ENCODE measurements at places on chromosomes 4 and X.

DNA sequence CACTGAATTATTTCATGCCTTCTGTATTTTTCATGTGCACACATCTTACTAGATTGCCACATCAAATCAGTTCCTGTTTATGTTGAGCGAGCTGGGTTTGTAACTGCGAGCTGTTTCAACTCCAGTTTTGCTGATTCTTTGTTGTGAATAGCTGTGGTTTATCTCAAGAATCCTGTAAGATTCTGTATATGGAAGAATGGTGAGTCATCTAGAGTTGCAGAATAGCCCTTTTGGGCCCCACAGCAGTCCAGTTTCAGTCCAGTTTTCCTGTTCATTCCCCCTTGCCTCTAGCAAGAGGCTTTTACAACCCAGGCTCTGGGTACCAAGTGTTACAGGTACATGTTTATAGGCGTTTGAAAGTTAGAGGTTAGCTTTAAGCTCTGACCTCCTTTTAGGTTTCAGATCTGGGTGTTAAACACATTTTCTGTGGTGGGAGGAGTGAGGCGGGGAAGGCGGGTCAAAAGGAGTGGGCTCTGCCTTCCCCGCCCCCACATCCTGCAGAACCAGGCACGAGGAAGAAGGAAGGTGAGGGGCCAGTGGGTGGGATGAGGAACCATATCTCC lies 32.7 kb downstream of the TBC1D14 start:
- DNase-seq, result peak; percentile 42

DNA sequence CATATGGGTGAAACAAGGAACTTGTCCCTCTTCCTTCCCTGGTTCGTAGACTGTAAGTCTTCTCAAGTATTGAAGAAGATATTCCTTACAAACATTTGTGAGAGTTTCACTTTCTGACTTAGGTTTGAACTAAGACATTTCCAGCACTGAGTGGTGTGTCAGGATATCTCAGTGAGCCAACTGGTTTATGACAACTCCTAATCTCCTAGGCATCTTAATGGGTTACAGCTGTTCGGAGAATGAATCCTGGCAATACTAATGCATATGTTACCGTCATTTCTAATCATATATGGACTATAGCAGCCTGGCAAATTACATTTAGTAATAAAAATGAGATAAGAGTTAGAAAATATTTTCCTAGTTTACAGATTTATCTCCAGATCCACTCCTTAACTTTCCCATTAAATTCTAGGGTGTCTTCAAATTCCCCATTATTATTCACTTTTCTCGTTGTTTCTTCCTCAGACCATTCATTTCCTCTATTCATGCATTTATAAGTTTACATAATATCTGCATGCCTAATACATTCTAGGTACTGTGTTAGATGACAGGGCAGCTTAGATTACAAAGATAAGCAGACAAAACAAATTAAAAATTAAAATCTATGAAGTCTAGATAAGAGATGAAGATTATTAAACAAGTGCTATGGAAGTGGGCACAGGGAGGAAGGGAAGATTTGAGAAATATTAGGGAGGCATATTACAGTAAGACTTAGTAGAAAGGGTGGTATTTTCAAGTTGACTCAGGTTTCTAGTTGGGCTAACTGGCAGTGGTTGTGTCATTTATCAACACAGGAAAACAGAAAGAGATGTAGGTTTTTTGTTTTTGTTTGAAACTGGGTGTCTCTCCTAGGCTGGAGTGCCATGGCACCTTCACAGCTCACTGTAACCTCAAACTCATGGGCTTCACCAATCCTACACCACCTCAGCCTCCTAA lies 173.9 kb downstream of the WDFY3 start:
- DNase-seq, result no peak

GRCh38 chr4:60948008-60948407 lies 252.1 kb upstream of the ADGRL3 start:
- DNase-seq, result no peak

DNA sequence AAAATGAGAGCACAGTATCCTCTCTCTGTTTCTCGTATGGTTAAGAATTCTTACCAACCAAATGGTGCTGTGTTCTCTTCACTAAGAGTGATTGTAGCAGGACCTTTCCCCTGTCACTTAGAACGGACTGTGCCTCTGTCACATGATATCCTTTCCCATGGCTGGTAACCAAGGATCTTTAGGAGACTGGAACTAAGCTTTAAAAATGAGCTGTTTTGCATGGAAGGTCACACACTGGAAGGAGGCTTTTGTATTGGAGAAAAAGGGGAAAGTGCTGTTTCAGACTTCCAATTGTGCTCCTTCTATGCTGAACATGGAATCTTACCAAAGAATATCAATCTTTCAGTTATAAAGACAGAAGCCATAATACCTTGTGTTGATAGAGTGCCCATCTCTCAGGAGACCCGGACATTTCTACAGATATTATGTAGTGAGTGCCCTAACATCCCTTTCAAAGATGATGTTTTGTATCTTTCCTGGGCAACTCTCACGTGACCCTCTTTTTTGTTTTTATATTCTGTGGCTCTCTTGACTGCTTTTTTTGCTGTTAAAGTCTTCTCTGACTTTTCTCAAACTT lies 148.6 kb downstream of the SLC4A4 start:
- DNase-seq, result no peak

DNA sequence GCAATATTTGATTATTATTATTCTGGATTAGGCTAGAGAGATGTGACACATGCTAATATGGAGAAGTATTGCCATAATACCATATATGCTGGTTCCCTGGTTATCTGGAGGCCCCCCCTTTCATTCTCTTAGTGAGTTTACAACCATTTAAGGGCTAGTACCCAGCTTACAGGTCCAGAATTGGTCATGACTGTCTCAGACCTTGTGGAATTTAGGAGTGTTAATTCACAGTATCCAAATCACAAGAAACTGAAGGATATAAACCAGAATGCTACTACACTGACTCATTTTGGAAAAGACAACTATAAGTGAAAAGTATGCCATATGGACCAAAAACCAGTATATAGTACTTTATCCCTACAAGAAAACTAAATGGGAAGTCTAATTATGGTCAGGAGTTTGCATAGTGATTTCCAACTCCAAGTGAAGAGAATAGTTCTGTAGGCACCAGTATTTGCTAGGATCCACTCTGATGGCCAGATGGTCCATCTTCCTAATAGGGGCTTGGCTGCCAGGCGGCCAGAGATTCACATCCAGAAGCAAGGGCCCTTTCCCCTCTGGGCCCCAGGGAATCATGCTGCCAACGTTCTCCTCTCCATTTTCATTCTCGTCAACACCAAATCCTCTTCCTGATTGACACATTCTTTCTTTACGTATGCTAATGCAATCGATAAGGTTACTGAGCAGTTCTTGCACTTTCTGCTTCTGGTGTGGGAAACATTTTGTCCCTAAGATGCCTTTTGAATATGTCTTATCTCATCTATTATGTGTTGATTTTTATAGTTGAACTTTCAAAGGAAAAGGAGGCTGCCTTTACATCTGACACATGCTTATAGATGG lies 123.6 kb downstream of the SHROOM3 start:
- no peak for DNase-seq

GRCh38 chr4:102981005-102981404 lies 38.5 kb downstream of the SLC9B1 start:
- no peak for DNase-seq

- DNase-seq, result no peak
Observed at GRCh38 chr4:182921608-182922007, 4.4 kb upstream of the DCTD start.

GRCh38 chr4:95219109-95219508 lies 329.7 kb downstream of the UNC5C start:
- peak; percentile 11 for DNase-seq

GRCh38 chr4:23234716-23235115 lies 542.0 kb downstream of the GBA3 start:
- DNase-seq, result no peak
